ENCODE measurements at places on chromosomes 6 and 20.
A peak's percentile ranks its signal among the peaks of the same experiment; 100 is the strongest.

DNA sequence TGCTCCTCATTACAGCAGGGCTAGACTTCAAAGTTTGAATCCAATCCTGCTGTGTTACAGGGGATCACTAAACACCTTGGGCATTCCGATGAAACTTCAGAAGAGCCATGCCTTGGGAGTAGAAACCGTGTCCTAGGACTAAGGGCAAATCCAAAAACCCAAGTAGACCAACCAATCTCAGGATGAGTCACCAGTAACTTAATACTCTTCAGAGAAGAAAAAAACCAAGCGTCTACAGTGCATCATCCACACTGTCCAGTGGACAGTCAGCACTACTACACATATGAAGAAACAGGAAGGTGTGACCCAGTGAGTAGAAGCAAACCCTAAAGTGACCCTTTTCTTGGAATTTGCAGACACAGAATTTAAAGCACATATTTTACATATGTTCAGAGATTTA is 39.5 kb upstream of the VAPB start:
- DNase-seq = no peak

DNA sequence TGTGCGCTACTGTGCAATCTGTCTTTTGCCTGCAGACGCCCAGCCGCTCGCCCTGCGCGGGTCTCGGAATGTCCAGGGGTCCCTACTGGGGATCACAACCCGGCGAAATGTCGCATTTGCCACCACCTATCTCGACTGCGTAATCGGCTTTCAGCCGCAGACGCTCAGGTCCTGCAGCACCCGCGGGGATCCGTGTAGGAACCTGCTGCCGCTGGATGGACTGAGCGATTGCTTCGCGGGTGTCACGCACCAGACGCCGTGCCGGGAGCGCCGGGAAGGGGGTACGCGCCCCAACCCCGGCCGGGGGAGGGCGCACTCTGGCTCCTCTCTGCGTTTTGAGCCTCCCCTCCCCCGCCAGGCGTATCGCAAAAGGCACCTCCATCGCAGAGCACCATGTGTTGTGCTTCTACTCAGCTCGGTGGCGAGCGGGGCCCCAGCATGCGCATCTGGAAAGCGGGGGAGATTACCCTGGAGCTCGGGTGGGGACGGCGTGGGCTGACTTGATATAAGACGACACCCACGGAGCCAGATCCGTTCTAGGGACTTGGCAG is 747 bp upstream of the PTPRA start:
- DNase-seq = peak; percentile 33

GRCh38 chr6:12115492-12115891 is 103.4 kb downstream of the HIVEP1 start:
- no peak for DNase-seq

- no peak for DNase-seq
These were observed 10.9 kb upstream of the F13A1 start for GRCh38 chr6:6331393-6331792.

- DNase-seq = no peak
These were observed 4.2 kb upstream of the SAPCD1 start for GRCh38 chr6:31758281-31758680.

- DNase-seq = no peak
These were observed 369.4 kb downstream of the BMP2 start for GRCh38 chr20:7136886-7137285.
